ENCODE measurements at places on chromosomes 6 and 20.

GRCh38 chr20:7144464-7144863 lies 377.0 kb downstream of the BMP2 start:
- no peak for DNase-seq

DNA sequence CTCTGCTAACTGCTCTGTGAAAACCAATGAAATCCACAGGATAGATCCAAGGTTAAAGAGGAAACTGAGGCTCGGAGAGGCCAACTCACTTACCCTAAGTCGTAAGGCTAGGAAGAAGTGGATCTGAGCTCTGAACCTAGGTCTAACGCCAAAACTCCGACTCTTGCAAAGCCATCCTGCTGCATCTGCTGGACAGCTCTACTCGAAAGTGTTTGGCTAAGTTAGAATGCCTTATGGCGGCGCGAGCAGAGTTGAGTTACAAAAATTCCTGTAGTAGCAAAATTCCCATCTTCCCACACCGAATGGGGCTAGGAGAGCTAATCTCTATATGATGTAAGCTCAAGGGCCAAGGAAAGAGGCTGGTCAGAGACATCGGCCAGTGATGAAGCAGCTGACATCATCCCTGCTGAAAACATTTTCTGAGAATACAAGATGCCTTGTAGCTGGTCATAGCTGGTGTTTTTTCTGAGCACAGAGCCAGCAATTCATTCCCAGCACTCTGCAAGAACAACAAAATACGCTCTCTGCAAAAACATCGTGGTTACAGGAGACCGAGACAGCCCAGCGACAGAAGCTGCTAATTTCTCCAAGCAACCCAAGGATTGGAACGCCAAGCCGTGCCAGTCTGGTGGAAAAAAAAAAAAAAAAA lies 1.8 kb downstream of the SPATA2 start:
- no peak for DNase-seq

GRCh38 chr6:139569566-139569965 lies 195.1 kb upstream of the CITED2 start:
- no peak for DNase-seq

DNA sequence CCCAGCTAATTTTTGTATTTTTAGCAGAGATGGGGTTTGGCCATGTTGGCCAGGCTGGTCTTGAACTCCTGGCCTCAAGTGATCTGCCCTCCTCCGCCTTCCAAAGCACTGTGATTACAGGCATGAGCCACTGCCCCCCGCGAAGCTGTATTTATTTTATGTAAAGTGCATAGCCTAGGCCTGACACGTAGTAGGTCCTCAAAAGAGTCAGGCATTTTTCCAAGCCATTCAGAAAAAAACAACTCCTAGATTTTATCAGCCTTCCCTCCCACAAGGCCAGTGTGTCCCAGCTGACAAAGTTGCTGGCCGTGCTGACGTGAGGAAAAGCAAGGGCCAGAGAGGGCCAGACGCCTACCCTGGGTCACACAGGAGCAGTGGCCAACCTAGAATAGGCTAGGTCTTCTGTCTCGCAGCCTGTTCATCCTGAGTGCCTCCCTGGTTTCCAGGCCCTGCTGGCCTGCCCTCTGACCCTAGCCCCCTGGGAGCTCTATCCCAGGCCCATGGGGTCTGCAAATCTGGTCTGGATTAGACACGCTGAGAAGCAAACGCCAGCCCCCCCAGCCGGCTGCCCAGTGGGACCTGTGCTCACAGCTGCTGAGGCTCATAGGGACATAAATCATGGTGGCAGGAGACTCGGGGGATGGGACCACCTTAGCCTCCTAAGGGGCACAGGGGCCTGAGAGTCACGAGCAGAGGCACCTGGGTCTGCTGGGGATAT lies 11.8 kb downstream of the TCF15 start:
- DNase-seq: no peak

- DNase-seq: no peak
Observed at GRCh38 chr6:81326881-81327561, 425.5 kb downstream of the TENT5A start.

DNA sequence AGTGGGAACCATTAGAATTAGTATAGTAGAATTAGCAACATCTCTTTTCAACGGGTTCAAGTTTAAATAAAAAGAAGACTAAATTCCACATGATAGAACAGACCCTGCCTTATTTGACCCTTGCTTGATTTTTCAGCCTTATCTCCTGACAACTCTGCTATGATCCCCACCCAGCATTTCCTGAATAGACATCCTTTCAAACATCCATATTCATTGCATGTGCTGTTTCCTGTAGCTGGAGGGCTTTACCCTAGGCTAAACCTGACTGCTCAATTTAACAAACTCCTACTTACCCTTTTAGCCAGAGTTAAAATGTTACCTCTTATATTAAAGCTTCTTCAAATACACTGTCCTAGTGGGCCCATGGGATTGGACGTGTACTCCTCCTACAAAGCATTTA lies 594.8 kb upstream of the ARID1B start:
- DNase-seq: no peak

DNA sequence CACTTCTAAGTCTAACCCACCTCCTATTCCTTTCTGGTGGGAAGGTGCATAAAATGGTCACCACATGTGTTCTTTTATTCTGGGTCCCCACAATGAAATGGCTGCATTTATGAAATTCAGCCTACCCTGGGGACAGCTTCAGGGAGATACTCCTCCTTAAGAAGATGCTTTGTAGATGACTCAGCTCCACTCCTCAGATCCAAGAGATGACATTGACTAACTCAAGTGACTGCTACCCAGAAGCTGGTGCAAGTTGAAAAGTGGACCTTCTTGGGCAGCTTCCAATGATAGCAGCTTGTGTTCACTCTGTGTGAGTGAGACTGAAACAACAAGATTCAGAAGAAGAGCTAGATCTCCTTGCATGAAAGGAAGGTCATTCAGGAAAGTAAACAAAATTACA lies 113.4 kb downstream of the SCP2D1 start:
- DNase-seq: no peak

DNA sequence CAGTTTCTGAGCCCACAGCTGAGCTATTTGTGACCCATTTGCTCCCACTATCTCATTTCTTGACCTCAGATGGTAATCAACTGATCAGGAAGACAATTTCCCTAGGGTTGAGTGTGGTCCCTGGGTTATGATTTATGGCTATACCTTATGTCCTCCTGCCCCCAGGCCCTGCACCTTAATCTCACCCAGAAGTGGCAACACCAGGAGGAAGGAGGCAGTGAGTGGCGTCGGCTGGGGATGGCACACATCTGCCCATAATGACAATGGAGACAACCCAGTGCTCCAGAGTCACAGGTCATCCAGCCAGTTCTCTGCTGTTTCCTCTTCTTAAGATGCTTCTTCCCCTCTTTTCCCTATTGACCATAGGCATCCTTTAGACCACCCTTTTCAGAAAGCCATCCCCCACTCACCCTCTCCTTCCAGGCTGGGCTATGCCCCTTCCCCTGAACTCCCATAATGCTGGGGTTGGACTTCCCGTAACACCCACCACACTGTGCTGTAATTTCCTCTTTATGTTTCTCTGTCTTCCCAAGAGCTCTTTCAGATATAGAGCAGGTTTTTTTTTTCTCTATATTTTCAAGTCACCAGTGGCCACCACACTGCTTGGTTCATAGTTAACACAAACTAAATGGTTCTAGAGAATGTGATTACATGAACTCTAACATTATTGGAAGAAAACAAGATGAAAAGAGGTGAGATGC lies 8.0 kb downstream of the TRIM10 start:
- no peak for DNase-seq

DNA sequence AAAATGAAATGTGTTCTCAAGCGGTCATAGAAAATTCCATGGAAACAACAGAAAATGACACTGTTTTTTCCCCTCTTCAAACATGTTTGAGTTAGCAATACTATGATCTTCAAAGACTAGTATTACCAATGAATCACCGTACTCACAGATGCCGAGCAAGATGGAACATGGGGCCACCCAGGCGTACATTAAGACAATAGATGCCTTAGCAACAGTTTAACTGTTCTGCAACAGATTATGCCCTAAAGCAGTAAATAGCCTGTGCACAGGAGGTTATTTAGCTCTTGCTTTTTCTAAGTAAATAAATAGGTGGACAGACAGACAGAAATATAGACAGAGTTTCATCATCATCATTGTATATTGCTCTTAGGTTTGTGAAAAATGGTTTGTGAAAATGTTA lies 284.0 kb upstream of the DEFB112 start:
- no peak for DNase-seq

- no peak for DNase-seq
Observed at GRCh38 chr20:12682613-12683012, 326.2 kb upstream of the SPTLC3 start.

DNA sequence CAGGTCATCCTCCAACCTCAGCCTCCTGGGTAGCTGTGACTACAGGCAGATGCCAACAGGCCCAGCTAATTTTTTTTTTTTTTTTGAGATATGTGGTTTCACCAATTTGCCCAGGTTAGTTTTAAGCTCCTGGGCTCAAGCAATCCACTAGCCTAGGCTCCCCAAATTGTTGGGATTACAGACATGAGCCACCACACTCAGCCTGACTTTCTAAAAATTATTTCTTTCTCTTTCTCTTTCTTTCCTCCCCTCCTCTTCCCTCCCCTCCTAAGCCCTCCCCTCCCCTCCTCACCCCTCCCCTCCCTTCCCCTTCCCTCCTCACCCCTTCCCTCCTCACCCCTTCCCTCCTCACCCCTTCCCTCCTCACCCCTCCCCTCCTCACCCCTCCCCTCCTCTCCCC lies 127.3 kb downstream of the BTBD3 start:
- no peak for DNase-seq

DNA sequence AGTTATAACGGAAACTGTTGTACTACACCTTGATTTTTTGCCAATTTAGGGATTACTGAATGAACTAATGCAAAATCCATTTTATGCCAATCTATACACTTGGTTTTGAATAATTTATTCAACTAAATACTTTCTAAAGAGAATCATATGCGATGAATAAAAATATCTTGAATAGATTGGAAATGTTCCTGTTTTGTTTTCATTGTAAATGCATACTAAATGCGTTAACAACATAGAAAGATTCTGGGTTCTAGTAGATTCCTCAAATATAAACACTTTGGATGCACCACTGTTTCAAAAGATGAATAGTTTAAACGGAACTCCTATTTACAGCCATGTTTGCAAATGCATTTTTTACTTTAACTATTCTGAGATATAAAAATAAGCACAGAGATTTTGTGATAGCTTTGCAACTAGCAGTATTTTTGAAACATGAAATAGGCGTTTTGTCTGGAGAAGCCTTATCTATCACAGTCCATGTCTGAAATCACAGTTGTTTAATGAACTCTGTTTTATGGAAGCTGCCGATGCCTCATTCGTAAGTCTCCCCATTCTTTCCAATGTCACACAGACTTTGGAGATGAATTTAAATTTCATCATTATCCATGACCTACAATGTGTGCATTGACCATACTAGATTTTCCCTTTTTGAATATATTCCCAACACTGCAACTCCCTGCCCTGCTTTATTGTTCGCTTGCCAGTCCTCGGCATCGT lies 277.7 kb upstream of the QKI start:
- DNase-seq: no peak

DNA sequence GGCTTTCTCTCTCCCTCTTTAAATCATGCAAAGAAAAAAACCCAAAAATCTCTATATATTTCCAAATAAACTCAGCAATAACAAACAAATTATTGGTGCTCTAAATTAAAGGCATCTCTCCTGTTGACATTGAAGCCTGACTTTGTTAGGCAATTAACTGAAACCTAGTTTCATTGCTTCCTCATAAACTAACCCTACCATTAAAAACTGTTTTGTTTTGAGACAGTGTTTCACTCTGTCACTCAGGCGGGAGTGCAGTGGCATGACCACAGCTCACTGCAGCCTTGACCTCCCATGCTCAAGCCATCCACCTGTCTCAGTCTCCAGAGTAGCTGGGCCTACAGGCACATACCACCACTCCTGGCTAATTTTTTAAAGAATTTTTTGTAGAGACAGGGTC lies 34.9 kb downstream of the PIGU start:
- DNase-seq: no peak

GRCh38 chr20:43959079-43959919 lies 44.6 kb downstream of the TOX2 start:
- DNase-seq: no peak

GRCh38 chr6:141513830-141514229 lies 618.9 kb upstream of the GJE1 start:
- DNase-seq: no peak

DNA sequence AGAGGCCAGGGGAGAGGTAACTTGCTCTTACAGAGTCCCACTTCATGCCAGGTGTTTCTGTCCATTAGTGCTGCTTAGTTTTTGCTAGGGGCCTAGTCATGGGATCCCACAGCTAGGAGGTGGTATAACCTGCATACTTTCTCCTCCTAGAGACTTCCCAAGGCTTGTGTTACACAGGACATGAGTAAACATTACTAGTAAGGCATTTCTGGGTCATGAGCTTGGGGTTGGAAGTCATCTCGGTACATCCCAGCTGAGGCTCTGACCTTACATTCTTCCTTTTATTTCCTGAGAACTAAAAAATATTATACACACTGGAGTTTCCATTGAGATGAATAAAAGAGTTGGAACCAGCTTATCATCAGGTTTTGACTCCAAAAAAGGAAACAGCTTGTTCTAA lies 20.9 kb upstream of the PNPLA1 start:
- no peak for DNase-seq

- no peak for DNase-seq
Observed at GRCh38 chr20:43404878-43405277, 52.8 kb upstream of the SRSF6 start.

DNA sequence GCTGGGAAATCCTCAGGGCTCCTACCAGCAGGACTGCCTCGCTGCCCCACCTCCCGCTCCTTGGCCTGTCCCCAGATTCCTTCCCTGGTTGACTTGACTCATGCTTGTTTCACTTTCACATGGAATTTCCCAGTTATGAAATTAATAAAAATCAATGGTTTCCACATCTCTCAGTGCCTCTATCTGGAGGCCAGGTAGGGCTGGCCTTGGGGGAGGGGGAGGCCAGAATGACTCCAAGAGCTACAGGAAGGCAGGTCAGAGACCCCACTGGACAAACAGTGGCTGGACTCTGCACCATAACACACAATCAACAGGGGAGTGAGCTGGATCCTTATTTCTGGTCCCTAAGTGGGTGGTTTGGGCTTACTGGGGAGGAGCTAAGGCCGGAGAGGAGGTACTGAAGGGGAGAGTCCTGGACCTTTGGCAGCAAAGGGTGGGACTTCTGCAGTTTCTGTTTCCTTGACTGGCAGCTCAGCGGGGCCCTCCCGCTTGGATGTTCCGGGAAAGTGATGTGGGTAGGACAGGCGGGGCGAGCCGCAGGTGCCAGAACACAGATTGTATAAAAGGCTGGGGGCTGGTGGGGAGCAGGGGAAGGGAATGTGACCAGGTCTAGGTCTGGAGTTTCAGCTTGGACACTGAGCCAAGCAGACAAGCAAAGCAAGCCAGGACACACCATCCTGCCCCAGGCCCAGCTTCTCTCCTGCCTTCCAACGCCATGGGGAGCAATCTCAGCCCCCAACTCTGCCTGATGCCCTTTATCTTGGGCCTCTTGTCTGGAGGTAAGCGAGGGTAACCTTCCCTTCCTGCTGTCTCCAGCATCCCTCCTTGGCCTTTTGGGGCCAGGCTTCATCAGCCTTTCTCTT lies at the start of gene CFB:
TSS of gene CFB (plus strand) at position 589 of the 863 bp plus-strand sequence. CDS start at position 716, 127 bp downstream.
- DNase-seq: no peak

GRCh38 chr6:80151635-80152034 lies 45.2 kb downstream of the BCKDHB start:
- DNase-seq: no peak

Data from stimulated activated CD8-positive, alpha-beta memory T cell treated with anti-CD3 and anti-CD28 coated beads, Interleukin-4, amount 100 ng/mL, for 4 hours (primary cell).